ENCODE measurements at places on chromosomes 4 and X.

- DNase-seq, result no peak
Observed at GRCh38 chr4:184165291-184165690, 52.4 kb downstream of the ENPP6 start.

GRCh38 chrX:106611317-106611678, 480 bp upstream of the RADX start:
- DNase-seq, result no peak

- no peak for DNase-seq
Observed at GRCh38 chrX:14673236-14673635, 143.9 kb downstream of the GLRA2 start.

GRCh38 chrX:10615931-10616774, 4.2 kb downstream of the MID1 start:
- no peak for DNase-seq

- no peak for DNase-seq
Observed at GRCh38 chrX:54950730-54951375, 30.2 kb downstream of the TRO start.

DNA sequence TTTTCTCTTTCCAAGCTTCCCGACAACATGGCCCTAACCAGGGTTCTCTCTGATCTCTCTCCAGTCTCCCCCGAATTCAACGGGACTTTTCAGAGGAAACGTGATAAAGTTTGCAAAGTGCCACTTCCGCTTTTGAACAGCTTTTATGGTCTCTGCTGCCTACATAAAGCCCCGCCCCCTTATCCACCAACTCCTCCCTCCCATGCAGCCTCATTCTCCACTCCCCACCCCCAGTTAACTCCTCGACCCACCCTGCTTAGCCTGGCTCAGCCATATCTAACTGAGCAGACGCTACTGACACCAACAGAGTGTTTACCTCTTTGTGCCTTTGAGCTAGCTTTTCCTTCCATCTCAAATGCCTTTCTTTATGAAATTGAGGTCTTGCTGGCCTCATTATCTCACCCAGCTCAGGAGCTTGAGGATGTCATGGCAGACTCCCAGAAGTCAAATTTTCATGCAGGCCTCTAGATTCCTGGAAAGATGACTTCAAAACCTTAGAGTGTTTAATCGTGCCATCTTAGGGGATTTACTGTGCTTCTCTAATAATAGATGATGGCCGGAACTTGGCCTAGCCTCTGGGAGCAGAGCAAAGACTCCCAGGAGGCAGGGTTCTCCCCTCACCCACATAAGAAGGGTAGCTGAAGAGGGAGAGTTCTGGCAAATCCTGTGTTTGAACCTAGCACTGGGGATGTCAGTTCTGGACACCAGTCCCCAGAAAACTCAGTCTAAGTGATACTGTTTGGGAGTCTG, 606.0 kb downstream of the BCOR start:
- peak; percentile 13 for DNase-seq

DNA sequence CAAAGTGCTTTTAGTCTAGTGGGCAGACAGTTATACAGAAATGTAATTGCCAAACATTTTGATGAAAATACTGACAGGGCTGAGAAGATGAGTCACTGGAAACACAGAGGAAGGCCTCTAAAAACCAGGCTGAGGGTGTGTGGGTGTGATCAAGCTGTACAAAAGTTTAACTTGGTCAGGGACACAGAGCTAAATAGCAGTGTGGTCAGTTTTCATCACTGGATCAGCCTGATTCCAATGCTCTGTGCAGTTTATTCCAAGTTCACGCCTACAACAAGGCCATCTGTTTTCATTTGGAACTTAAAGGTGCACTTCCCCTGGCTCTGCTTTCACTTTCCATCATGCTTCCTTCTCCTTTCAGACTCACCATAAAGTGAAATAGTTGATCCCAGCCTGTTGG, 10.6 kb downstream of the CENPVL3 start:
- DNase-seq, result no peak

- peak; percentile 47 for DNase-seq
Observed at GRCh38 chr4:51843309-51844152, 578 bp downstream of the DCUN1D4 start.

GRCh38 chr4:15683143-15683495, 1.5 kb downstream of the FAM200B start:
- no peak for DNase-seq

GRCh38 chr4:93749292-93749761, 79.2 kb upstream of the ATOH1 start:
- DNase-seq, result no peak

DNA sequence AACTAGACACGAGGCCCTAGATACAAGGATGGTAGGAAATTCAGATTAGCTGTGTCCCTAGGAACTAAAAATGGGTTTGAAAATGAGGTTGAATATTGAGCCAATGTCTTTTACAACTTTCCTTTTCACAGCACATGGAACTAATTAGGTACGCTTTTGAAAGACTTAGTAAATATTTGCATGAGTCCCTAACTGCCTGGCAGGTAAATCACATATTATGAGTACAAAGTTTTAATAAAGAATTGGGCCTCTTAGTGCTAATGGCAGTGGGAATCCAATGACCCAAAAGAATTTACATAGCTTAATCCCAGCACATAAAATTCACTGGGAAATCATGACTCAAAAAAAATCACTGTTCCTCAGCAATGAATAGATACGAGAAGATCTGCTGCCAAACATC, 16.8 kb downstream of the MUC7 start:
- DNase-seq, result no peak

GRCh38 chr4:110087070-110087708, 111.2 kb downstream of the ELOVL6 start:
- DNase-seq, result no peak

DNA sequence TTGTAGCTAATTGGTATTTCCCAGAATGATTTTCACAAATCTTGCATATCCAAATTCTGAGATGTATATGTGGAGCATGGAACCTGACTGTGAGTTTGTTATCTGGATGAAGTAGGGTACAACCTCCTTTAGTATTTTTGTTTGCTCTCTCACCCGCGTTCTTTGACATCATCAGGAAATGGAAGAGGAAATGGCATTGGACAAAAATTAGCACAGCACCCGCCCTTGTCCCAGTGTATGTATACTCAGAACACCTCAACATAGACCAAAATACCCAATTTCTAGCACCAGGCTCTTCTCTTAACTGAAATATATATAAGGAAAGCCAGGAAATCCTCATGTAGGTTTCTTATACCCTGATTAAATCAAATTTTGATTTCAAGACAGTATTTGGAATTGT, 6.9 kb upstream of the PGRMC2 start:
- no peak for DNase-seq

GRCh38 chr4:99024481-99025275, 29.2 kb downstream of the METAP1 start:
- DNase-seq, result no peak

DNA sequence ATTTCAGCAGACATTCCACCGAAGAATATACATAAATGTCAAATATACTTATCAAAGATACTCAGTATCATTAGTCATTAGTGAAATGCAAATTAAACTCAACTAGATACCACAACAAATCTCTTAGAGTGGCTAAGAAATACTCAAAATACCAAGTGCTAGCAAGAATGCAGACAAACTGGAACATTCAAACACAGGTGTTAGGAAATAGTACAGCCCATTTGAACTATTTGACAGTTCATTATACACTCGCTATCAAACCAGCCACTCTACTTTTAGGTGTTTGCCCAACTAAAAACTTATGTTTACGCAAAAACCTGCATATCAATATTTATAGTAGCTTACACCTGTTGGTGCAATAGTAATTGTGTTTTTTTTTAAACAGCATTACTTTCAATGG, 8.8 kb downstream of the ADAM29 start:
- no peak for DNase-seq

- no peak for DNase-seq
Observed at GRCh38 chr4:139852612-139853269, 187.1 kb downstream of the MGST2 start.

- no peak for DNase-seq
Observed at GRCh38 chr4:81965454-81965853, 408.3 kb downstream of the HNRNPD start.

DNA sequence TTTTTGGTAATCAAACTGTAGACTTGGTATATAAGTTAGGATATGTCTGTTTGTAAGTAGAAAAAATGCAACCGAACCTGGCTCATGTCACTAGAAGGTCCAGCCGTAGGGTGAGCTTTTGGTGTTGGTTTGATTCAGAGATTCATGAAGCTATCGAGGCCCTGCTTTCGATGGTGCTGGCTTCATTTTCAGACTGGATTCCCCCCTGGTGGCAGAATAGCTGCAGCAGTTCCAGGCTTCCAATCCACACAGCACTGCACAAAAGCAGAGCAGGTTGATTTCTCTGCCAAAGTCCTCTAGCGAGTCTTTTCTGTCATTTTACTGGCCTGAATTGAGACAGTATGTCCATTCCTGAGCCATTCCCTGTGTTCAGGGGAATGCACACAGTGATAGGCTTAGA, 33.1 kb downstream of the PDK3 start:
- DNase-seq, result no peak

- DNase-seq, result no peak
Observed at GRCh38 chr4:186724864-186725468, 1.3 kb upstream of the FAT1 start.

DNA sequence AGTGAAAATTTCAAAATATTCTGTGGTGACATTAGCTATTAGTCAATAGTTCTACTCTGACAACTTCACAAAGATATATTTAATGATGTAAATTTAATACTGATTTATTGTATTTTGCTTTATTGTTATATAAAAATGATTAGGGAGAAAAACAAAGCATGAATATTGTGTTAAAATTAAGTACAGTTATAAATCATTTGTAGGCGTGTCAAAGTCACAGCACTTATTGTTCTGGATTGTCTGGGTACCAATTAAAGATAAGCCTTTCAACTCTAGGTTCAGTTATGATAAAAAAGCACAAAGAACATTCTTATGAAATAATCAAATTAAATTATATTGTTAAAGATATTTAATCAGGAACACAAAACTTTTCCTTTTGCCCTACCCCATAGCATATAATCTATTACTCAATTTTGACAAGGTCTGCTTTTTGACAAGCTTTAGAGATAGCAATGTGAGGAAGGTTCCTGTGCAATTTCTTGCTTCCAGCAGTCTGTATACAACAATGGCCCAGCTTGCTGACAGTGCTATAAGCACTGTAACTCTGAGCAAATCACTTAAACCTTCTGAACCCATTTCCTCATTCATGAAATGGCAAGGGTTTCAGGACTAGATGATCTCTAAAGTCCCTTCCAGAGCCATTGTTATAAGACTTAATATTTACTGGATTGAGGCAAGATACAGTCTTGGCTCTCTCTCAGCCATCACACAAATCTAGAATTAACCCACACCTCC, 910.3 kb upstream of the LCORL start:
- no peak for DNase-seq

DNA sequence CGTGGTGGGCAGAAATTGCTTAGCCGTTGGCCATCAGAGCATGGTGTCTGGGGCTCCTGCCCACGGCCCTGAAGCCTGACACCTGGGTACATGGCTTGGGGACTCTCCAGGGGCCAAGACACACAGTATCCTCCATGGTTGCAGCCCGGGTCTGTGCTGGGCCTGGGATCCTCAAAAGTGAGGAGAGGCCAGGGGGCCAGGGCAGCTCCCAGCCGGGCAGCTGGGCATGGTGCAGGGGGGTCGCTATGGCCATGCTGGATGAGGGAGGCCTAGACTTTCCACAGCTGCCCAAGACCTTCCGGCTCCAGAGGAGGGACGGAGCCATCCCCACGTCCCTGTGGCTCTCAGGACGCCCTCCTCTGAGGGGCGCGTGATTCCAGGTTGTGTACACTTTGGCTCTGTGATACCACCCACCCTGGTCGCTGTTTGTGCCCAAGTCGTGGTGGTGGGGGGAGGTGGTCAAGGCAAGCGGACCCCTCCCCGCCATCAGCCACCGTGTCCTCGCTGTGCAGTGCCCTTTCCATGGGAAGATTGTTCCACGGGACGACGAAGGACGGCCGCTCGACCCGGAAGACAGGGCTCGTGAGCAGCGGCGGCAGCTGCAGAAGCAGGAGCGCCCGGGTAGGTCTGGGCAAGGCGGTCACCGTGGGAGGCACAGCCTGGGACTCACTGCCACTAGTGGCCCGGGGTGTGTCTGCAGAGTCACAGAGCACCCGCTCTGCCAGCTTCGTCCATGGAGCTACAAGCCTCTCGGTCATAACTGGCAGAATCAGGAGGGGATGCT, 25.7 kb downstream of the NKX1-1 start:
- no peak for DNase-seq

GRCh38 chr4:184103527-184104264, 114.0 kb downstream of the ENPP6 start:
- DNase-seq, result no peak

DNA sequence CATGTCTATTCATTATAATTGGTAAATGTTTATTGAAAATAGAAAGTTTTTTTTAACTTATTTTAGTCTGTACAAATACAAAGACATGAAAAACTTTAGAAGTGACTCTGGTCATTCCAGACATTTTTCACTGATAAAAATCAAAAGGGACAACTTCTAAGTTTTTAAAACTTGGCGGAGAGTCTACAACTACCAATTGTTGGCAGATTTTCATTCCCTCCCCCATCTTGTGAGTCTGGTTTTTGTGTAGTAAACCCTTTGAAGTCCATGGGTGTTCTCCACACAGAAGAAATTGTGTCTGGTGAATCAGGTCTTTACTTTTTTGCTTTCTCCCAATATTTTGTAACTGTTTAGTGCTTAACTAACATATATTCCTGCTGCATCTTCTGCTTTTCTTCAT, 336.5 kb downstream of the PDGFC start:
- DNase-seq, result no peak

DNA sequence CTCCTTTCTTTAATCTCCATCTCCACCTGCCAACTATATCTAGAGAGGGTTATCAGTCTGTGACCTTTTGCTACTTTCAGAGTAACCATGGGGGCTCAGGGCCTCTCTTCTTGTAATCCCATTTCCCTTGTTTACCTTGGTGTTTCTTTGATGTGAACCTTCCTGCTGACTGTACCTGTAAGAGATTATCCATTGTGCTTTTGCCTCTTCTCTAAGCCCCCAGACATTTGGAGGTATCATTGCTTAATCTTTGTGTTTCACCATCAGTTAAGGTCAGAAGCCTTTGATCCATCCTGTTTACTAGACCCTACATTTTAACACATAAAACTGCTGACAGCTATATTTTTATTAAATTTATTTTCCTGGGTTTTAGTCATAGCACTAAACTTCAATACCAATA, 111.8 kb upstream of the RAP2C start:
- DNase-seq, result no peak

GRCh38 chr4:1851160-1851559, 4.8 kb downstream of the LETM1 start:
- DNase-seq, result no peak

GRCh38 chr4:175806727-175807126, 5.3 kb downstream of the GPM6A start:
- DNase-seq, result no peak

- DNase-seq, result no peak
Observed at GRCh38 chr4:7371210-7371941, 63.4 kb downstream of the PSAPL1 start.

- no peak for DNase-seq
Observed at GRCh38 chr4:105714071-105714521, 5.5 kb downstream of the GSTCD start.
